Aorta (tissue), 5 donors: ENCODE measurements at places on chromosomes 4 and X. TPM values are rescaled to one million over a fixed set of nuclear protein-coding genes. Genes with fewer than 3 reads are reported as not detected.
A peak's percentile ranks its signal among the peaks of the same experiment; 100 is the strongest.

DNA sequence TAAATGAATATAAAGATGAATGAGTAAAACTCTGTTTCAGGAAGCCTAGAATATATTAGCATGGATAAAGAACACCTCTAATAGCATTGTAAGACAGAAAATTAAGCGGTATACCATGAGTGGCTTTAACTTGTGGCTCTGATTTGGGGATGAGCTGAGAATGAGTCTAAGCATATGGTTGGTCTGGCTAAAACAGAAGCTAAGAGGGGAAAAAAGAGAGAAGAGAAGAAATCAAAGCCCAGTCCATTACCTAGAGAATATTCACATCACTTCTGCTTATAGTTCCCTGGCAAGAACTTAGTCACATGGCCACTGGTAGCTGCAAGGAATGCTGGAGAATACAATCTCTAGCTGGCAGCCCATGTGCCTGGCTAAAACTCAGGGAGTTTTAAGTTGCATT is 414.5 kb downstream of the PRDM5 start:
- H3K4me1 ChIP-seq: no peaks in the 10 kb centered on the region
- H3K4me3 ChIP-seq: no peak overlapping the region
- no peak overlapping the region for H3K27ac ChIP-seq
- DNase-seq: no peak
- H3K27me3 ChIP-seq: no peaks in the 10 kb centered on the region

DNA sequence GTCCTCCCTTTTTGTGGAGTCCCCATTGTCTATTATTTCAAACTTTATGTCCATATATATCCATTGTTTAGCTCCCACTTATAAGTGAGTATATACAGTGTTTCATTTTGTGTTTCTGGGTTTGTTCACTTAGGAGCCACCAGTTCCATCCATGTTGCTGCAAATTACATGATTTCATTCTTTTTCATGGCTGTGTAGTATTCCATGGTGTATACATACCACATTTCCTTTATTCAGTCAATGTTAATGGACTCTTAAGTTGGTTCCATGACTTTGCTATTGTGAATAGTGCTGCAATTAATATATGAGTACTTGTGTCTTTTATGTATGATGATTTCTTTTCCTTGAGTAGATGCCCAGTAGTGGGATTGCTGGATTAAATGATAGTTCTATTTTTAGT is 329.1 kb downstream of the AR start:
- H3K27ac ChIP-seq: no peak overlapping the region
- no peaks in the 10 kb centered on the region for H3K4me1 ChIP-seq
- H3K27me3 ChIP-seq: no peaks in the 10 kb centered on the region
- H3K36me3 ChIP-seq: no peaks in the 10 kb centered on the region
- DNase-seq: no peak

- H3K27me3 ChIP-seq: no peaks in the 10 kb centered on the region
- DNase-seq: no peak
- H3K36me3 ChIP-seq: no peaks in the 10 kb centered on the region
- H3K27ac ChIP-seq: no peak overlapping the region
- H3K4me1 ChIP-seq: no peaks in the 10 kb centered on the region
- no peak overlapping the region for H3K4me3 ChIP-seq
These were observed 244.2 kb downstream of the FSTL5 start for GRCh38 chr4:161919442-161920220.

DNA sequence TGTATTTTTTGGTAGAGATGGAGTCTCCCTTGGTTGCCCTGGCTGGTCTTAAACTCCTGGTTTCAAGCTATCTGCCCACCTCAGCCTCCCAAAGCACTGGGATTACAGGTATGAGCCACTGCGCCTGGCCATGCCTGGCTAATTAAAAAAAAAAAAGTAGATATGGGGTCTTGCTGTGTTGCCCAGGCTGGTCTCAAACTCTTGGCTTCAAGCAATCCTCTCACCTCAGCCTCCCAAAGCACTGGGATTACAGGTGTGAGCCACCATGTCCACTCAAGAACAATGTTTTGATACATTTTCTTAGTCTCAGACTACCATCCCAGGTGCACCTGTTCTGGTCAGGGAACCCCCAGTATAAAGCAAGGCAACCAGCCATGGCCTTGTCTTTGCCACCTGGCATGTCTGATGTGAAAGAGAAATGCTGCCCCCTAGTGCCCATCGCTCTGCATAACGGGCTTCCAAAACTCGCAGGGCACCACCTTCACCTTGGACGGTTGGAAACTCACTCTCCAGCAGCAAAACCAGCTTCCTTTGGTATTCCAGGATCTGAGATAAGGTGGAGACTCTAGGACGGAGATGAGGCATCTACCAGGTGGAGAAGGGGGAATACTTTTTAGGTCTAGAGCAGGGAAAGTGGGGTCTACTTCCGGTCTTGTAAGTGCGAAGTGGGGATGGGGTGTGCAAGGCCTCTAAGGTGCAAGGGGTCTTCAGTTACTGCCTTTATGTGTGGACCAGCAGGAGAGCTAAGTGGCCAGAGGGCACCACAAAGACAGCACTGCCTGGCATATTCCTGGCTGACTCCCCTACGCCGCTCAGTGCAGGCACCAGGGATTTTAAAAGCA is 47.7 kb upstream of the AFAP1 start:
- no peaks in the 10 kb centered on the region for H3K4me1 ChIP-seq
- no peaks in the 10 kb centered on the region for H3K27me3 ChIP-seq
- H3K27ac ChIP-seq: no peak overlapping the region
- H3K4me3 ChIP-seq: no peak overlapping the region

DNA sequence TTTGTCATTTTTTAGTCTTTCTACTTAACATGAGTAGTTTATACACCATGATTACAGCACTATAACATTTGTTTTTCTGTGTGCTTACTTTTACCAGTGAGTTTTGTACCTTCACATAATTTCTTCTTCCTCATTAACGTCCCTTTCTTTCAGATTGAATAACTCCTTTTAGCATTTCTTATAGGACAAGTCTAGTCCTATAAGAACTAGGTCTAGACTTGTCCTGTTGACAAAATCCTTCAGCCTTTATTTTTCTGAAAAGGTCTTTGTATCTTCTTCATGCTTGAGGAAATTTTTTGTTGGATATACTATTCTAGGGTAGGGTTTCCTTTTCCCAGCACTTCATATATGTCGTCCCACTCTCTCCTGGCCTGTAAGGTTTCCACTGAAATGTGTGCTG is 253.3 kb upstream of the ARHGAP24 start:
- H3K4me3 ChIP-seq: no peak overlapping the region
- no peak overlapping the region for H3K27ac ChIP-seq
- H3K27me3 ChIP-seq: no peaks in the 10 kb centered on the region
- H3K36me3 ChIP-seq: no peaks in the 10 kb centered on the region
- DNase-seq: no peak

Gene NDNF
- 3.5 TPM for total RNA-seq

- no peak for DNase-seq
- no peak overlapping the region for H3K27ac ChIP-seq
- no peaks in the 10 kb centered on the region for H3K27me3 ChIP-seq
- no peaks in the 10 kb centered on the region for H3K36me3 ChIP-seq
- H3K4me3 ChIP-seq: no peak overlapping the region
- H3K4me1 ChIP-seq: no peaks in the 10 kb centered on the region
These were observed 165.1 kb upstream of the RAI2 start for GRCh38 chrX:18026166-18026565.

Gene GABRE
- 39.1 TPM for total RNA-seq

Gene CTAG2
- not detected for total RNA-seq

DNA sequence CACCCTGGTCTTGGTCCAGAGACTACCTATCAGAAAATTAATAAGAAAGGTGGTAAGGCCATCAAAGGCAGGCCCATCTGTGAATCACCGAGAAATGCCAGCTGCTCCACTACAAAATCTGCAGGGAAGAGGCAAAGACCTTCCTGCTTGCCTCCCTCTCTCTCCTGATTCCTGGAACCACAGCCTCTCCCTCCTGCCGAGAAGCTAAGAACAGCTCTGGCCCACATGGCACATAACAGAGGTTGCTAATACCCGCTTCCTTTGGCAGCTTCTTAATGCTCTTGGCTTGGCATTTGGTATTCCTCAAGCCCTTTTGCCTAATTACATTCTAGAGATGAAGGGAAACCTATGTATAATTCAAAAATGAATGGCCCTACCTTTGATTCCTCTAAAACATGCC is 32.9 kb downstream of the RAI2 start:
- no peak for DNase-seq
- H3K27me3 ChIP-seq: no peaks in the 10 kb centered on the region
- no peak overlapping the region for H3K4me3 ChIP-seq
- H3K27ac ChIP-seq: no peak overlapping the region
- no peaks in the 10 kb centered on the region for H3K4me1 ChIP-seq
- H3K36me3 ChIP-seq: no peaks in the 10 kb centered on the region

GRCh38 chrX:352181-352580 is 33.6 kb upstream of the GTPBP6 start:
- no peaks in the 10 kb centered on the region for H3K36me3 ChIP-seq
- no peak overlapping the region for H3K27ac ChIP-seq
- no peak overlapping the region for H3K4me3 ChIP-seq
- no peaks in the 10 kb centered on the region for H3K4me1 ChIP-seq
- peak; percentile 39 for DNase-seq
- H3K27me3 ChIP-seq: no peaks in the 10 kb centered on the region

Gene CT47B1
- not detected for total RNA-seq

GRCh38 chrX:116757491-116757890 is 294.7 kb upstream of the CT83 start:
- H3K27me3 ChIP-seq: no peaks in the 10 kb centered on the region
- H3K36me3 ChIP-seq: no peaks in the 10 kb centered on the region
- H3K4me1 ChIP-seq: no peaks in the 10 kb centered on the region

Gene SPANXA1
- not detected for total RNA-seq

DNA sequence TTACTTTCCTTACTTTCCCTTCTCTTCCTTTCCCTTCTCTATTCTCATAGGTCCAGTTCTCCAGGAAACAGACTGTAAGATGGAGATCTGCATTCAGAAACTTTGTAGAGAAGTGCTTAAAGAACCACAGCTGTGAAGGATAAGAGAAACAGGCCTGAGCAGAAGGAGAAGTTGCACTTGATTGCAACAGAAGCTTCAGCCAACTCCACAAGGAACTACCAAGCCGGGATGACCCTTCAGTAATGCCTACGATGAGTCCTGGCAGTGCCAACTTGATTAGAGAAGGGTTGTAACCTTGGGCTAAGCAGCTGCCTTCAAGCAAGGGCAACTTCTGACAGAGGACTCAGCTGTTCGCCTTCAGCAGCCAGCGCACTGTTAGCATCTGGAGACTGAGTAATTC is 413.3 kb upstream of the RASGEF1B start:
- no peak overlapping the region for H3K4me3 ChIP-seq
- no peak overlapping the region for H3K27ac ChIP-seq
- H3K27me3 ChIP-seq: no peaks in the 10 kb centered on the region
- H3K4me1 ChIP-seq: no peaks in the 10 kb centered on the region
- no peak for DNase-seq
- H3K36me3 ChIP-seq: no peaks in the 10 kb centered on the region

Gene NEIL3
- 0.99 TPM for total RNA-seq

Gene NSG1
- total RNA-seq: 0.78 TPM

- H3K36me3 ChIP-seq: no peaks in the 10 kb centered on the region
- H3K4me3 ChIP-seq: no peak overlapping the region
- peaks cover 2% of the 10 kb centered on the region for H3K27me3 ChIP-seq
- H3K27ac ChIP-seq: no peak overlapping the region
- no peak for DNase-seq
- no peaks in the 10 kb centered on the region for H3K4me1 ChIP-seq
These were observed 37.4 kb upstream of the PACRGL start for GRCh38 chr4:20662851-20663250.

- H3K27ac ChIP-seq: no peak overlapping the region
- H3K4me3 ChIP-seq: no peak overlapping the region
- H3K4me1 ChIP-seq: no peaks in the 10 kb centered on the region
- DNase-seq: no peak
- H3K27me3 ChIP-seq: no peaks in the 10 kb centered on the region
- no peaks in the 10 kb centered on the region for H3K36me3 ChIP-seq
These were observed 68.4 kb downstream of the GATB start for GRCh38 chr4:151692443-151692782.

Gene RADX
- 2.2 TPM for total RNA-seq

GRCh38 chr4:105978684-105979296 is 83.5 kb downstream of the NPNT start:
- H3K4me1 ChIP-seq: no peaks in the 10 kb centered on the region
- no peak overlapping the region for H3K4me3 ChIP-seq
- peak; percentile 78 for DNase-seq
- peak overlapping the region; percentile 6 for H3K27ac ChIP-seq

- H3K4me1 ChIP-seq: no peaks in the 10 kb centered on the region
- H3K27me3 ChIP-seq: no peaks in the 10 kb centered on the region
- no peak overlapping the region for H3K4me3 ChIP-seq
- no peak for DNase-seq
- no peak overlapping the region for H3K27ac ChIP-seq
- no peaks in the 10 kb centered on the region for H3K36me3 ChIP-seq
These were observed 19.3 kb upstream of the SLC9A7 start for GRCh38 chrX:46777971-46778810.

Gene ADAM29
- not detected for total RNA-seq

Gene BST1
- total RNA-seq: 13.7 TPM

DNA sequence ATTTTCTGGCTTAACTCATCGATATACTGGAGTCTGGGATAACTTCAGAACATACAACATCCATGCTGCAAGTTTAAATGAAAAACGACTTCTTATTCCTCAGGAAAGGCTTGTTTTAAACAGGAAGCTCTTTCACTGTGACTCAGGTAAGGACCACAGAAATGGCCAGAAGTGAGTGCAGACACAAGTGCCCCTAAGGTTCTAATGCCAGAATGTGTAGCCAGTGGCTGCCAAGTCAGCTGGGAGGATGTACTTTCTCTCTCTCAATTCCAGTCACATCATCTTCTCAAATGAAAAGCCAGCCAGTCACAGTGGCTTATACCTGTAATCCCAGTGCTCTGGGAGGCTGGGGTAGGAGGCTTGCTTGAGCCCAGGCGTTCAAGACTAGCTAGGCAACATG is 144.6 kb downstream of the SH3KBP1 start:
- no peaks in the 10 kb centered on the region for H3K27me3 ChIP-seq
- no peaks in the 10 kb centered on the region for H3K36me3 ChIP-seq
- H3K4me1 ChIP-seq: no peaks in the 10 kb centered on the region
- no peak for DNase-seq
- H3K27ac ChIP-seq: no peak overlapping the region

Gene PAGE1
- not detected for total RNA-seq

GRCh38 chr4:23728971-23729370 is 160.9 kb downstream of the PPARGC1A start:
- H3K27me3 ChIP-seq: no peaks in the 10 kb centered on the region
- H3K4me3 ChIP-seq: no peak overlapping the region
- no peaks in the 10 kb centered on the region for H3K36me3 ChIP-seq
- peaks cover 2% of the 10 kb centered on the region for H3K4me1 ChIP-seq
- H3K27ac ChIP-seq: no peak overlapping the region

DNA sequence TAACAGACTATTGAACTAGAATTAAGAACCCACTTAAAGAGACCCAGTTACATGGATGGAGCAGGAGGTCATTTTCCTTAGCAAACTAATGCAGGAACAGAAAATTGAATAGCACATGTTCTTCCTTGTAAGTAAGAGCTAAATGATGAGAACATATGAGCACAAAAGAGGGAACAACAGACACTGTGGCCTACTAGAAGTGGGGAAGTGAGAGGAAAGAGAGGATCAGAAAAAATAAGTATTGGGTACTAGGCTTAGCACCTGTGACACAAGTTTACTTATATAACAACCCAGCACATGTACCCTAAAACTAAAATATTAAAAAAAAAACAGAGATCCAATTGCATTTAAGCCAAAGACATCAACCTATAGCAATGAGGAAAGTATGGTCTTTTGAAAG is 26.2 kb downstream of the ARAP2 start:
- H3K4me1 ChIP-seq: no peaks in the 10 kb centered on the region
- DNase-seq: no peak
- H3K4me3 ChIP-seq: no peak overlapping the region
- no peaks in the 10 kb centered on the region for H3K36me3 ChIP-seq
- H3K27ac ChIP-seq: no peak overlapping the region
- H3K27me3 ChIP-seq: no peaks in the 10 kb centered on the region
